Tibial artery (tissue), 4 donors: ENCODE measurements at places on chromosomes 4 and X.

- no peak for DNase-seq
Observed at GRCh38 chr4:63226229-63226628, 1183.0 kb downstream of the TECRL start.

- no peak for DNase-seq
Observed at GRCh38 chrX:20320461-20321159, 53.9 kb upstream of the RPS6KA3 start.

- no peak for DNase-seq
Observed at GRCh38 chr4:156201050-156201449, 247.4 kb upstream of the CTSO start.

- DNase-seq: no peak
Observed at GRCh38 chr4:115596265-115597001, 483.0 kb upstream of the NDST4 start.

DNA sequence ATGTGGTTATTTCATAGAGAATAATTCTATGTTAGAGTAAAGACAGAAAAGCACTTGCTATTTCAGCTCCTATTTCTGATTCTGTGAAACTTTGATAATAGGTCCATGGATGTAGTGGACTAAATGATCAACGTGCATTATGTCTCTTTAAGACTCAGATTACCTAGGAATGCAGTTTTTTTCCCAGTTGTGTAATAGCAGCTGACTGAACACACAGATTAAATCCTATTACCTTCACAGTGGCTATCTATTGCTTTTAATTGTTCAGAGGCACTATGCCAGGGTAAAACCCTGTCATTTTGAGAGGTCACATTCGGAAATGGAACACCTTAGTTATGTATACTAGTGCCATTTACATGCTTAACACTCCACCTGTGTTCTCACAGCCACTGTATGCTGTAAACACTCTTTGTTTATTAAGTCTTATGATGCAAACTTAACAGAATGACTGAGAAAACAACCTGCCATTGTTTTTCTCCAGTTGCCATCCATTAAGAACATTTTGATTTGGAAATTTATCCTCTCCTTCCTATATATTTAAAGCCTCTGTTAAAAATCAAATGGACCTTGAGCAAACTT is 70.5 kb downstream of the HPGD start:
- no peak for DNase-seq

- no peak for DNase-seq
Observed at GRCh38 chr4:5921981-5922380, 29.1 kb upstream of the CRMP1 start.

- DNase-seq: no peak
Observed at GRCh38 chr4:121026034-121026433, 46.3 kb downstream of the NDNF start.

DNA sequence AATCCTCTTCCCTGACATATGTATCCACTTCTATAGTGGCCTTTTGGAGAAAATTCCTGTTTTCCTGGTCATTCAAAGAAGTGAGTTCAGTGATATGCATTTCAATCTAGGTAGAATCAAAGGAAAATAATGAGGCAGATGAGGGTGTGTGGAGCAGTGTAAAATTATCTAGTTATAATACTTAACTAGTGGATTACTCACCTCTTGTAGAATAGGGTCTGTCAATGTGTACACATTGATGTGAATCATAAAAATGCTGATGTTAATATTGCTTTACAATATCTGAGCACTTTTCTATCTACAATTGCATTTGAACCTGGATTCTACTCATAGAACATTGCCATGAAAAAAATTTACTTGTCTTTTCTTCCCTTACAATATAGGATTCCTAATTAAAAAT is 293.5 kb downstream of the GBA3 start:
- DNase-seq: no peak

DNA sequence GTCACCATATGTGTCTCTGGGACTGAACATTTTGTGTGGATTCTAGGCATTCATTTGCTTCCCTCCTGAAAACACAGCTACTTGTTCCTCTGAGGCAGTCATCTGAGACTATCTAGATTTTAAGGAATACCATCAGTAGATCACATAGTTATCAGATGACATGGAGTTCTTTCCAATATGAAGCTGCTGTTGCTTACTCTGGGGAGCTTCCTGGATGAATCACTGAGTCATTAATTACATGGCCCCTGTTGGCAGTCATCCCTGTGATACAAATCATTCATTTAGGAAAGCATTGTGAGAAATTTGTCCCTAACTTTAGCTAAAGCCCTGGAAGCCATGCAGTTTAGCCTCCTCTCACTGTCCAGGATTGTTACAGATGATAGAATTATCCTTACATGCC is 98.2 kb upstream of the ARSJ start:
- DNase-seq: no peak

- no peak for DNase-seq
Observed at GRCh38 chr4:25861280-25861950, 1.4 kb downstream of the SEL1L3 start.

DNA sequence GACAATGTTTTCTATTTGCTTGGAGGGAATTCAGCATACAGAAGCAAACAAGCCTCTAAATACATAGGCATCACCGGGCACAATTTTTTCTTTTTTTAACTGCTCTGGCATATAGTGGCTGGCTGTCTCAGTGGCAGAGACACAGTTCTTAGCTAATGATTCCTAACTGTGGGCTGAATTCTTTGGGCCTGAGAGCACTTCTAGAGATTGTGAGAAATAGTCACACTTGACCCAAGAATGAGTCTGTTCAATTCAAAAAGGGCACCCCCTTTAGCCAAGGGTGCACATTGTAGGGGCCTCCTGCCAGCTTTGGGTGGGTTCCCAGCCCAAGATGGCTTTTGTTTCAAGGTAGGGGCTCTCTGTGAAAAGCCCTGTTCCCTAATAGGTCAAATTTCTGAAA is 345.7 kb downstream of the ARHGAP10 start:
- no peak for DNase-seq

GRCh38 chr4:79198951-79199587 is 126.8 kb downstream of the NAA11 start:
- DNase-seq: no peak

- DNase-seq: no peak
Observed at GRCh38 chr4:85823295-85823694, 348.3 kb downstream of the ARHGAP24 start.

DNA sequence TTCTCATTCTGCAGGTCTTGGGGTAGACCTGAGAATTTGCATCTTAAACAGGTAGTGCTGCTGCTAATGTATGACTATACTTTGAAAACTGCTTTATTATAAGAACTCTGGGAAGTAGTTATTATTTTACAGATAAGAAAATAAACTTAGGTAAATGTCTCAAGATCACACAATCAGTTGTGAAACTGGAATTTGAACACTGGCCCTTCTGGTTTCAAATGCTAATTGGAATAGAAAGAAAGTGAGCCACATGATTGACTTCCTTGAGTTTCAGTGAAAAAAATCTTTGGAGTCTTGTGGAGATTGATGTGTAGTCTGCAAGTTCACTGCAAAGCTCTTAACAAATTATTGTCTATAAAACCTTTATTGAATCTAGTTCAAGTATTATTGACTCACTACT is 44.5 kb downstream of the FTHL17 start:
- DNase-seq: no peak

DNA sequence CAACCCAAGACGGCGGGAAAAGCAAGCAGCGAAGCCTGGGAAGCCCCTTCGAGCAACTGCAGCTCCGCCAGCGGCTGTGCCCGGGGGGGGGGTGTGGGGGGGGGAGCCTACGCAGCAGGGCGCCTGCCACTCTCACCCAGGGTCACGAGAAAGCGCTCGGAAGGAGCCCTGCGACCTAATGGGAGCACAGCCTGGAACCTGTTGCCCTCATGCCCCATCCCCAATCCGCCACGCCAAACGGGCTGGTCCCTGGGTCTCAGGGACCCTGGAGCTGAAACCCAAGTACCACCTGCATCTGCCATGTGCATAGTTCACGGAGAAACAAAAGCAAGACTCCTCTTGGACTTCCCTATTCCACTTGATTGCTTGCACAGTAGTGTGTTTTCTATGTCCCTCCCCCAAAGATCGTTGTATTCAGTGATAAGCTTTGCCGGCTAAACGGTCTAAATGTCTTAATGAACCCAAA is 359 bp upstream of the GAB3 start:
- DNase-seq: no peak

- no peak for DNase-seq
Observed at GRCh38 chr4:14874990-14875389, 127.3 kb upstream of the CPEB2 start.
